ENCODE measurements at places on chromosomes 16 and 17. TPM values are rescaled to one million over a fixed set of nuclear protein-coding genes. Genes with fewer than 3 reads are reported as not detected.

NUDT7 gene
- total RNA-seq, result 10.0 TPM

KRT15 gene
- total RNA-seq, result not detected

KRT17 gene
- 1.2 TPM for total RNA-seq

DNA sequence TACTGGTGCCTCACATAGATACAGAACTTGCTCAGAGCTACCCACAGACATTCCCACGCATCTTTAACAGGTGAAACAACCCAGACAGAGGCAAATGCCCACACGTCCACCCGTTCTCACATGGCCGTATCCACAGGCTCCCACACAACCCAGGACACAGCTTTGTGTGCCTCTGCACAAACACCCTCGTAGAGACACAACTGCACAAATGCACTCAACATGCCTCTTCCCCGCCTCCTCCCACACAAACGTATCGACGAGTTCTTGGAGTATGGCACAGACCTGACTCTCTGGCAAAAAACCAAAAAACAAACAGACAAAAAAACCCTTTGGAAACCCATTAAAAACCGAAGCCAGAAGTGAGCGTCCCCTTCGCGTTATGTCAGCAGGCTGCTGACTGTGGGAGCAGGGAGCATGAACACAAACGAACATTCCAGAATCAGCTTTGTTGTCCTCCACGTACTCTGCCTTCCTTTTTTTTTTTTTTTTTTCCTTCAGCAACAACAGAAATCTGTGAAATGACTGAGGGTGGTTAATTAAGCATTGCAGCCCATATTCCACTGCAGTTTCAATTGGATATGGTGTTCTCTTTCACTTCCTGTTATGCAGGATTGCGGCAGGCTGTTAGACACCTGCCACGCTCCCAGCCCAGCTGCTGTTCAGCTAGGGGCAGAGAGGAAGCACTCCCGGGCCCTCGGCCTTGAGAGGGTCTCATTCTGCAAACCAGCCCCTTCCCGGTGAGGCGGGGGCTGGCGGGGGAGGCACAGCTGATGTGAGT, 313.7 kb downstream of the MAF start:
- DNase-seq, result no peak
- no peaks in the 10 kb centered on the region for H3K36me3 ChIP-seq
- no peak overlapping the region for H3K27ac ChIP-seq

DNA sequence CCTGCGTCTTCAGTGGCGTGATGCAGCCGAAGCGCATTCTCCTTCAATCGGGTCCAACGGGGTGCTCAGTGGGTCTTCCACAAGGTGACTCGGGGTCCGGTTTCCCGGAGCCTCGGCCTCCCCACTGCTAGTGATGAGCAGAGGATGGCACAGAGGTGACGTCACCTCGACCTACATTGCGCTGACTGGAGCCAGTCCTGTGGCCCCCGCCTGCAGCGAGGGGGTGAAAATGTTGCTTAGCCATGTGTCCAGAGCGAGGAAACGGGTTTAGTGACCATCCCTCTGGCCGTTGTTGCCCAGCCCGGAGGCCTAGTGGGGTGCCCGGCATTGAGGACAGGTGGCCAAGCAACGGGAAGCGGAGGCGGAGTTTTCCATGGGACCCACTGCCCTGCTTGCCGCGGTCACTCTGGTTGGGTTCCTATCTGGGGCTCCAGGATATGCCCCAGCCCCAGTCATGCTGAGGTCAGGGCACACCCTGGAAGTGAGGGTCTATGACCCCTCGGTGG, 190.6 kb upstream of the CIBAR2 start:
- H3K4me3 ChIP-seq, result peak overlapping the region; percentile 8
- H3K27me3 ChIP-seq, result no peaks in the 10 kb centered on the region
- DNase-seq, result no peak
- no peak overlapping the region for H3K27ac ChIP-seq

MGAT5B gene
- under 0.01 TPM for total RNA-seq

STX1B gene
- 2.6 TPM for total RNA-seq

DNA sequence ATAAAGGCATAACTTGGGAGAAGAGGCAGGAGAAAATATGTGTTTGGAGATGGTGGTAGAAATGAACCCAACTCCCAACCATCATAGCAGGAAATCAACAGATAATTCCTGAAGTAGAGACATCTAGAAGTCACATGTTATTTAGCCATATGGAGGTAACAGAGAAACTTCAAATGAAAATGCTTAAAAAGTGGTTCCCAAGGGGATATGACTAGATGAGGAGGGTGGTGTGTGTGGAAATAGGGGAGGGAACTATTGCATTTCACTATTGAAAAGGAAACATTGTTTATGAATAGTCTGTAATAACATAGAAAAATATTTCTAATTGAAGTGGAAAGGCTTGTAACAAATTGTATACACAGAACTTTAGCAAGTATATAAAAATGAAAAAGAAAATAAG, 412.0 kb downstream of the SHISA9 start:
- H3K36me3 ChIP-seq, result no peaks in the 10 kb centered on the region
- no peaks in the 10 kb centered on the region for H3K27me3 ChIP-seq
- H3K4me1 ChIP-seq, result no peaks in the 10 kb centered on the region
- DNase-seq, result no peak
- no peak overlapping the region for H3K4me3 ChIP-seq
- H3K27ac ChIP-seq, result no peak overlapping the region

GRCh38 chr16:4213737-4214136, 28.1 kb downstream of the SRL start:
- peak overlapping the region; percentile 58 for H3K27ac ChIP-seq
- no peaks in the 10 kb centered on the region for H3K36me3 ChIP-seq
- no peak for DNase-seq
- H3K27me3 ChIP-seq, result no peaks in the 10 kb centered on the region
- H3K4me1 ChIP-seq, result peaks cover 34% of the 10 kb centered on the region

- H3K27me3 ChIP-seq, result no peaks in the 10 kb centered on the region
- no peak overlapping the region for H3K27ac ChIP-seq
- DNase-seq, result no peak
Measured at GRCh38 chr17:13919818-13920217, 149.5 kb upstream of the COX10 start.

DNA sequence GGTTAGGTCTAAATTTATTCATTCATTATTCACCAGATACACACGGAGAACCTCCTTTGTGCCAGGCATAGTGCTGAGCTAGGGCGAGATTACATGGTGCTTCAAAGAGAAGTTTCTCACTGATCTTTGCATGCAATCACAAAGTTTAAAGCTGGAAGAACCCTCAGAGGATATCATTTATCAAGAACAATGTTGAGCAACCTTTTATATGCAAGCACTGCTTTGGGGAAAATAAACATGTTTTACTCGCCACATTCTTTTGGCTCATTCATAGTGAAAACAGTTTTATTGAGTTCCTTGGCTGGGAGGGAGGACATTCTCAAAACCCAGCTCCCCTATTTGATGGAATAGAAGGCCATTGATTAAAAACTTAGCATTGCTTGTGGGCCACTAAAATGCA, 49.8 kb upstream of the XYLT1 start:
- H3K27ac ChIP-seq, result no peak overlapping the region
- H3K27me3 ChIP-seq, result no peaks in the 10 kb centered on the region
- no peaks in the 10 kb centered on the region for H3K36me3 ChIP-seq
- H3K4me3 ChIP-seq, result no peak overlapping the region
- no peak for DNase-seq

AXIN2 gene
- 56.6 TPM for total RNA-seq

DNA sequence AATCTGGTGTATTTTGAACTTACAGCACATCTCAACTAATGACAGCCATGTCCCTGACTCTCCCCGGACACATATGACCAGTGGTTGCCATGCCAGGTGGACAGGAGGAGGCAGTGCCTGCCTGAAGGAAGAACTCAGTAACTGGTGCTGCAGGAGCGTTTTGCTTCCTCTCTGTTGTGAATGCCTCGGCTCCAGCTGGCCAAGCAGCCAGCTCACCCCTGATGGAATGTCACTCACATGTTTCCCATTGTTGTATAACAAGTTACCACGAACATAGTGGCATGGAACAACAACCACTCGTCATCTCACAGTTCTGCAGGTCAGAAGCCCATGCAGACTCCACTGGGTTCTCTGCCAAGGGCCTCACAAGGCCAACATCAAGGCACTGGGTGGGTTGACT, 20.1 kb upstream of the IRF8 start:
- H3K4me3 ChIP-seq, result no peak overlapping the region
- no peaks in the 10 kb centered on the region for H3K27me3 ChIP-seq
- H3K4me1 ChIP-seq, result no peaks in the 10 kb centered on the region
- H3K36me3 ChIP-seq, result no peaks in the 10 kb centered on the region

DNA sequence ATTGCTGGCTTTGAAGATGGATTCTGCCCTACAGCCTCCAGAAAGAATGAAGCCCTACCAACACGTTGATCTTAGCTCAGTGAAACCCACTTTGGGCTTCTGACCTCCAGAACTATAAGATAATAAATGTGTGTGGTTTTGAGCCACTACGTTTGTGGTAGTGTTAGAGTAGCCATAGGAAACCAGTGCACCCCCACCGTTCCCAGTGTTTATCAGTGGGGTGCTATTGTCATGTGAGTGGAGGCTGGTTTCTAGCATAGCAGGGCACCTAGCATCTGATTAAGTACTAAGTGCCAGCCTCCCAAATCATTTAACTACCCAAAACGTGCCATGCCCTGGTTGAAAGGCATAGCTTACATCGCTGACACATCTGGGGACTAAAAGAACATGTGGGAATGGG, 423.9 kb downstream of the UTP18 start:
- H3K27ac ChIP-seq, result no peak overlapping the region
- no peak overlapping the region for H3K4me3 ChIP-seq
- H3K4me1 ChIP-seq, result no peaks in the 10 kb centered on the region
- H3K27me3 ChIP-seq, result no peaks in the 10 kb centered on the region

- no peaks in the 10 kb centered on the region for H3K4me1 ChIP-seq
- DNase-seq, result no peak
- H3K36me3 ChIP-seq, result no peaks in the 10 kb centered on the region
- no peaks in the 10 kb centered on the region for H3K27me3 ChIP-seq
Measured at GRCh38 chr16:78805556-78805955, 706.1 kb downstream of the WWOX start.

DNA sequence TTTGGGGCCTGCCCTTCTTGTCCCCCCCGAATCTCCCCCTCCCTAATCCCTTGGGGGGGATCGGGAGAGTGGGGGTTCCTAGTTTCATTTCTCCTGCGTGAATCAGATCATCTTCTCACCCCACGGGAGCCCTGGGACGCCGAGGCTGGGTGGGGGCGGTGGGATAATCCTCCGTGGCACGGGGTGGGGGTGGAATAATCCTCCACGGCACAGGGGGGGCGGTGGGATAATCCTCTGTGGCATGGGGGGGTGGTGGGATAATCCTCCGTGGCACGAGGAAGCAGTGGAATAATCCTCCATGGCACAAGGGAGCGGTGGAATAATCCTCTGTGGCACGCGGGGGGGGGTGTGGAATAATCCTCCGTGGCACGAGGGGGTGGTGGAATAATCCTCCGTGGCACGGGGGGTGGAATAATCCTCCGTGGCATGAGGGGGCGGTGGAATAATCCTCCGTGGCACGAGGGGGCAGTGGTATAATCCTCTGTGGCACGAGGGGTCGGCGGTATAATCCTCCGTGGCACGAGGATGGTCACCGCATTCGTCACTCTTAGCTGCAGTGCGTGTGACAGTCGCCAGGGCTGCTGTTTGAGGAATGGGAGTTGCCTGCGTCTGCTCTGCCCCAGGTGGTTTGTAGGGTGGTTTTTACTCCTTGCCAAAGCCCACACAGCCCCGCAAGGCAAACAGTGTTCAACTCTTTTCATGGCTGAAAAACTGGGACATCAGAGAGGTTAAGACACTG, 156.9 kb downstream of the LAT start:
- H3K4me3 ChIP-seq, result no peak overlapping the region
- no peak overlapping the region for H3K27ac ChIP-seq
- H3K4me1 ChIP-seq, result no peaks in the 10 kb centered on the region
- H3K36me3 ChIP-seq, result no peaks in the 10 kb centered on the region
- H3K27me3 ChIP-seq, result no peaks in the 10 kb centered on the region

CRYBA1 gene
- total RNA-seq, result not detected

GRCh38 chr16:3578121-3578520, 918 bp upstream of the NLRC3 start:
- no peaks in the 10 kb centered on the region for H3K4me1 ChIP-seq
- H3K36me3 ChIP-seq, result peaks cover 16% of the 10 kb centered on the region
- H3K4me3 ChIP-seq, result no peak overlapping the region
- no peak for DNase-seq
- H3K27me3 ChIP-seq, result no peaks in the 10 kb centered on the region
- H3K27ac ChIP-seq, result no peak overlapping the region

GRCh38 chr16:27400751-27401620, 988 bp upstream of the IL21R start:
- H3K4me1 ChIP-seq, result peaks cover 15% of the 10 kb centered on the region
- H3K27ac ChIP-seq, result no peak overlapping the region
- no peak for DNase-seq
- no peak overlapping the region for H3K4me3 ChIP-seq

C17orf107 gene
- total RNA-seq, result 0.32 TPM

DNA sequence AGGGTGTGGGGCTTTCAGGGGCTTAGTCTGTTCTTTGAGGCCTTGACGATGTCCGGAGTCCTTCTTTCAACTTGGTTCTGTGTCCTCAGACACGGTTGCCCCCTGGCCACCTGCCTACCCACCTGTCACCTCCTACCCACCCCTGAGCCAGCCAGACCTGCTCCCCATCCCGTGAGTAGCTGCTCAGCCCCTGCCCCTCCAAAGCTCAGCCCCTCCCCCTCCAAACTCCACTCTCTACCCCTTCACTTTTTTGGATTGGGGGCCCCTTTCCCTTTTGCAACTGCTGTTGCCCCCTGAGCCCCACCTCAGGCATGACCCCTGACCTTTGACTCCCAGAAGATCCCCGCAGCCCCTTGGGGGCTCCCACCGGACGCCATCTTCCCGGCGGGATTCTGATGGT, 1.2 kb downstream of the LAT start:
- no peak for DNase-seq
- H3K4me3 ChIP-seq, result no peak overlapping the region
- H3K27me3 ChIP-seq, result no peaks in the 10 kb centered on the region
- peaks cover 33% of the 10 kb centered on the region for H3K36me3 ChIP-seq

DNA sequence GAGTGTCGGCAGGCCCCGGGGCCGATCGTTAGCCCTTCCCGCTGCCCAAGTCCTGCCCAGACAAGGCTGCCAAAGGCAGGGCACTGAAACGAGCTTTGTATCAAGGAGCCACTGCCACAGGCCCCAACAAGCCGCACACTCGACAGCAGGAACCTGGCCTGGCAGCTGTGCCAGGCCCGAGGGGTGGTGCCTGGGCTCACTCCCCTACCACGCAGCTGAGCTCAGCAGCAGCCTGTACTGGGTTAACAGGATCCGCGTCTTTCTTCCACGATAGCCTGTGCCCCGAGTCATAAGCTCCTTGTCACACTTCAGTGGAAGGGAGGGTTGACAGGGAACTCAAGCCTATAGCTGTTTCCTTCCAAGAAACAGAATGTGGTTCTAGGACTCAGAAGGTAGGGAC, 87.9 kb downstream of the ABR start:
- H3K36me3 ChIP-seq, result peaks cover 61% of the 10 kb centered on the region
- H3K27me3 ChIP-seq, result no peaks in the 10 kb centered on the region
- H3K27ac ChIP-seq, result no peak overlapping the region
- no peak for DNase-seq

DNA sequence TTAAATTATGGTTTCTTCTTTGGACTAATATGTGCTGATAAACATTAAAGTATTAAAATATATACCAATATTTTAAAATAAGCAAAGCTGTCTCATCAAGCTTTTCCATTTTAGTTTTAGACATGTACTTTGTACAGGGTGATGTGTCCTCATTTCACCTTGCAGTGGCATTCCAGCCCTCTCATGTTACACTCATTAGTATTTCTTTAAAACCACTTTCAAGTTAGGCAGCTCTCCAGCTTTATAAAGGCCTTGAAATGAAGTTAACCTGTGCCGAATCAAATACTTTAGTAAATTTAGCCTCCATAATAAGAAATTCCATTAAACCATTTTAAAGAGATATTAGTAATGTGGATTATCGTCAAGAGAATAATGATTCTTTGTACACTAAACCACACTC, 107.6 kb upstream of the HLF start:
- no peak overlapping the region for H3K27ac ChIP-seq
- DNase-seq, result no peak
- H3K4me1 ChIP-seq, result peaks cover 37% of the 10 kb centered on the region
- no peak overlapping the region for H3K4me3 ChIP-seq
- no peaks in the 10 kb centered on the region for H3K27me3 ChIP-seq

CCT6B gene
- total RNA-seq, result 2.6 TPM
